CD4-positive, alpha-beta T cell treated with Interleukin-10 for 1 hour (primary cell): ENCODE measurements at places on chromosomes 4 and X.

GRCh38 chr4:14387647-14388046 is 614.6 kb upstream of the CPEB2 start:
- no peak for DNase-seq

DNA sequence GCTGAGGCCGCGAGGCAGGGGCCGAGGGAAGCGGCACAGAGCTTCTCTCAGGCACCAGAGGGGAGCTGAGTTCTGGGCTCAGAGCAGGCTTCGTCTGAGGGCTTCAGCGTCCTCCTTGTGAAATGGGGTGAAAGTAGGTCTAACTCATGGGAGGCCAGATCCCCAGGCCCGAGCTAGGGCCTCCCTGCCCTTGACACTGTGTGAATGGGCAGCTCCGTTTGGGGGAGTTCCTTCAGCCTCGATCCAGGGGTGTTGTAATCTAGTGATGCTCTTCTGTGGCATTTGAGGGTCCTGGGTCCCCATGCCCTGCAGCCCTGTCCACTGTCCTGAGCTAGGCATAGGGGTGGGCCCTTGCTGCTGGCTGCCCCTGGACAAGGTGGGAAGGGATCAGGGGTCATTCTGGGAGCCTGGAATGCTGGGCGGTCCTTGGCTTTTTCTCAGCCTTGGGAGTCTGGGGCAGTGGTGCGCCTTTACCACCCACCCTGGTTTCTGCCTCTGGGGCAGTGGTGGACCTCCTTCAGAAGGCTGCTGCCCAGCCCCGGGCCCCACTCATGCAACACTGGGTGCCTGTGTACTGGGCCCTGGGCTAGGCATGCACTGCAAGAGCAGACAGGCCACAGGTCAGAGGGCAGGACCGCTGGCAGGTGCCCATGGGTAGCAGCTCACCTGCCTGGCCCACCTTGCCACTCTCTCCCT is 4.1 kb downstream of the SH3BP2 start:
- no peak for DNase-seq

DNA sequence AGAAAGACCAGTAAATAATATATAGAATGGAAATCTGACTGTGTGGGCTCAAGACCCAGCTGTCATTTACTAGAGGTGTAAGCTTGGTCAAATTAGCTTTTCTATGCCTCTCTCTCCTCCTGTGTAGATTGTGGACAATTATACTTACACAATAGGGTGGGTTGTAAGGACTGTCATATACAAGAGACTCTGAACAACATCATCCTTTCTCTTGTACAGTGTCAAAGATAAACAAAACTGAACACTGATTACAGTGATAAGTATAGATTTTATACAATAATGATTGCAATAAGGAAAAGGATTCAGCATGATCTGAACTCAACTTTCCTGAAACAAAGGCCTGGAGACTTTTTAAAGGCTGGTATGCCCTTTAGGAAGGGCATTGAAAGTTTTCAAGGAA is 429.2 kb upstream of the HS3ST1 start:
- no peak for DNase-seq

- DNase-seq, result no peak
Measured at GRCh38 chr4:3483471-3483921, 20.4 kb downstream of the DOK7 start.

GRCh38 chrX:11273544-11273943 is 19.7 kb upstream of the AMELX start:
- DNase-seq, result no peak

DNA sequence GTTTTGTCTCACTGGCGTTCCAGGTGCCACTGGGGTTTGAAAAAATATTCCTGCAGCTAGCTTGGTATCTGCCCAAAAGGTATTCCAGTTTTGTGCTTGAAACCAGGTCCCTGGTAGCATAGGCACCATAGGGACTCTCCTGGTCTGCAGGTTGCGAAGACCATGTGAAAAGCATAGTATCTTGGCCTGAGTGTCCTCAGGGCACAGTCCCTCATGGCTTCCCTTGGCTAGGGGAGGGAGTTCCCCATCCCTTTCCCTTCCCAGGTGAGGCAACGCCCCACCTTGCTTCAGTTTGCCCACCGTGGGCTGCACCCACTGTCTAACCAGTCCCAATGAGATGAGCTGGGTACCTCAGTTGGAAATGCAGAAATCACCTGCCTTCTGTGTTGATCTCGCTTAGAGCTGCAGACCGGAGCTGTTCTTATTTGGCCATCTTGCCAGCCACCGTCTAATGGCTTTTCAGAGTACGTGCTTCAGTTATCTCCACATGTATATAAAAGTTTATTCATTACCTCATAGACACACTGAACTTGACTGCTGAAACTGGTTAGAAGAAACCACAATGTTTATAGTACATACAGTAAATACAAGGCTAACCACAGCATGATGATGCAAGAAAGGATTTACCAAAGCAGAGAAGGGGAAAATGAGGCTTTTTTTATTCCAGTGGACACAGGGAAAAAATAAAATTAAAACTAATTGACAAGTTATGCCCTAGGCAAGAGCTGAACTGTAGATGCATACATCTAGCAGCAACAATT is 10.6 kb downstream of the PBDC1 start:
- DNase-seq, result no peak

- DNase-seq, result no peak
Measured at GRCh38 chr4:147620315-147620714, 3.1 kb downstream of the TMEM184C start.

DNA sequence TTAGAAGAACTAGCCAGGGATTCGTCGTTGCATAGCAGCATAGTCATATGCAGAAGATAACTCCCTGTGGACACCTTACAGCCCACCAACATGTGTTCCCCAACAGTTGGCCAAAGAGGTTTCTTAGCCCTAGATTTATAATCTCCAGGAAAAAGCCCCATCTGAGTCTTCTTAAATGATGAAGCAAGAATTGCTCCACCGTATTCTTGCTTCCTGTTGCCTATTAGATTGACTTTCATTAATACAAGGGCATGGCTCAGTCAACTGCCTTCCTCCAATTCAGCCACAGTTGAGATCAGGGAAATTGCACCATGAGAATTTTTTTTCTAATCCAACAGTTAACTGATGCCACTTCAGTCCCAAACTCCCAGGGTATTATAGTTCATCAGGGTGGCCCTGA is 5.2 kb upstream of the AFF2 start:
- DNase-seq, result no peak
